ENCODE measurements at places on chromosomes 1 and 21. TPM values are rescaled to one million over a fixed set of nuclear protein-coding genes. Genes with fewer than 3 reads are reported as not detected.

The ZNF683 gene
- 5.3 TPM for total RNA-seq

The PTGER3 gene
- 0.16 TPM for total RNA-seq

The PPIAL4G gene
- total RNA-seq: 2.0 TPM

The WNT2B gene
- total RNA-seq: 0.54 TPM

The KCNJ9 gene
- not detected for total RNA-seq

The DNAJC28 gene
- 0.58 TPM for total RNA-seq

The LRIF1 gene
- total RNA-seq: 9.9 TPM

All from T-cell (primary cell).